ENCODE measurements at places on chromosomes 12 and 14.

DNA sequence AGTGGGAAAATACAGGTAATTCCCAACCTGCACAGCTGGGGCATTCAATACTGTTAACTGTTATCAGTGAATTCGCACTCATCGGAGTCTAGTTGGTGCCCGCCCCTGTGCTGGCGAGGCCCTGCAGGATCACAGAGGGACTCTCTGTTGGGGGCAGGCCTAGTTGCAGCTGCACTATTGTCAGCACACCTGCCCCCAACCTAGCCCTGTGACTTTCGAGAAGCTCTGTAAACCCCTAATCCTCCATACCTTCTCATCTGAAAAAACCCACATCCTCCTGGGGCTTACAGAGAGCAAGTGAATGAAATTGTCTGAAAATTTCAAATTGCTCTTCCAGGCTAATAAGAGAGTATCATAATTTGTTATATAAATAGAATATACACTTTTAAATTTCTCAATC, 132.2 kb upstream of the NUDT4 start:
- DNase-seq, result peak; percentile 17

DNA sequence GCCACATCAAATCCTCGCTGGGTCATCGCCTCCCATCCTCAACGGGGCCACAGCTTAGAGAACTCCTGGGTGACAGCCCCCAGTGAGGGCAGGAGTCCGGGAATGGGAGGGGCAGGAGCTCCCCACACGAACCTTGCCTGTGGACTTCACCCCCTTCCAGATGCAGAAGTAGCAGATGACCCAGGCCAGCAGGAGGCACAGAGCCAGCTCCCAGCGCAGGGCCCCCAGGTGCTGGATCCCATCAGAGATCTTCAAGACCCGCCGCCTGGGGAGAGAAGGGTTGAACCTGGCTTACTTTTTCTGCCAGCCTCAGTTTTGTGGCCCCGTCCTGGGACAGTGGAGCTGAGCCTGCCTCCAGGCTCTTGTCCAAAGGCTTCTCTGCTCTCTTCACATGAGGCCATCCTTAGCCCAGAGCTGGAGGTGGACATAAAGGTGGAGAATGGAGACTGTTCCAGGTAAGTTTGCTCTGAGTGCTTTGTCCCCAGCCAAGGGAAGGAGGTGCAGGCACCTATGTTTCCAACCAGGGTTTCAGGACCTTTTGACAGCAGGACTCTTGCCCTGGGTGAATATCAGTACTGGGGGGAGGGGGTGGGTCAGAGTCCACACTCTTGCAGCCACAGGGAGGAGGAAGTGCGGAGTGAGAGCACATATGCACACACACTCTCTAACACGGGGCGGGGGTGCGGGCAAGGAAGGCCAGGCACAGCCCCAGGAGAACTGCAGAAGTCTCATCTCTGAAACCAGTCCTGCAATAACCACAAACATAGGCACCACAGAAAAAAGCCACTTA, 23.3 kb upstream of the SLC6A12 start:
- no peak for DNase-seq

DNA sequence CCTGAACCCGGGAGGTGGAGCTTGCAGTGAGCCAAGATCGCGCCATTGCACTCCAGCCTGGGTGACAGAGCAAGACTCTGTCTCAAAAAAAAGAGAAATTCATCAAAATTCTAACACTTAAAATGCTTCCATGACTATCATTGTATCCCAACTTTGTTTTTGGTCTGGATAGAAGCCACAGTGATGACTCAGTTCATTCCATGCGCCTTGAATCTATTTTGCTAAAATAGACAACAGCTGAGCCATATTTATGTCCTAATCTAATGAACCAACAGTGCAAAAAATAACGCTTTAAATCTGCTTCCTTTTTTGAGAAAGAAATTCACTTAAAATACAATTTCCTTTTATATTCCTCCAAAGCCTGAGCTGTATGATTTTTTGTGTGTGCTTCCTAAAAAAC, 23.2 kb upstream of the BICD1 start:
- DNase-seq, result no peak

DNA sequence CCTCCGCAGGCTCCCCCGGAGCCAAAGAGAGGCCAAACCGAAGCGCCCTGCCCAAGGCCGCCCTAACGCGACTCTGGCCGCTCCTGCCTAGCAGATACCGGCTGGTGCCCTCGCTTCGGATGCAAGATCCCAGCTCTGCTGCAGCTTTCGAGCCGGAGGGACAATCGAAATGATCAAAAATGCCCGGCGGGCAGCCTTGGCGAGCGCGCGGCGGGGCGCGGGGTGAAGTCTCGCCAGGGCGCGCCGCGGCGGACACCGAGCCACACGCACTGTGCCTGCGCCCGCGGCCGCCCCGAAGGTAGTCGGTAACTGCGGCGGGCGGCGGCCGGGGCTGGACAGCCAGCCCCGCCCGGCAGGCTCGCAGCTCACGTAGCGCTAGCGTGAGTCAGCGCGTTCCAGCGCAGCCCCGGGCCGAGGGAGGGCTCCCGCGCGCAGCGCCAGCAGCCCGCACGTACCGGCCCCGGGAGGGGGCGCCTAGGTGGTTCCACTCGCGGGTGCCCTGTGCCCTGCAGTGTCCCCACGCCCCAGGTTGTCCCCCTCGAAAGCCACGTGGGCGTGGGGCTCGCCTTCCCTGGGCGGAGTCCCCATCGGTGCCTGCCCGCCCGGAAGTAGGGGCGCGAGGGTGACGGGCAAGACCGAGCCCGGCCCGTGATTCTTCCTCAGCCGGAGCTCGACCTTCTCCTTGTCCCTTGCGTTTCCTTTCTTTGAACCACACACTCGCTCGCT, 109.2 kb upstream of the EGLN3 start:
- DNase-seq, result peak; percentile 73

- DNase-seq, result peak; percentile 55
These were observed 1.5 kb upstream of the SRRM4 start for GRCh38 chr12:118979763-118980406.
